ENCODE measurements at places on chromosomes 13 and 19. TPM values are rescaled to one million over a fixed set of nuclear protein-coding genes. Genes with fewer than 3 reads are reported as not detected.

ZNF536 gene
- total RNA-seq = not detected

LGALS7B gene
- 4.8 TPM for total RNA-seq

PVR gene
- total RNA-seq = 176 TPM

PEAK3 gene
- not detected for total RNA-seq

- DNase-seq = no peak
- no peak overlapping the region for H3K27ac ChIP-seq
- H3K4me1 ChIP-seq = no peaks in the 10 kb centered on the region
- H3K36me3 ChIP-seq = peaks cover 5% of the 10 kb centered on the region
Observed at GRCh38 chr13:113534236-113534860, 43.8 kb upstream of the DCUN1D2 start.
